Caki2 (cell line): ENCODE measurements at places on chromosomes 5 and 9.

DNA sequence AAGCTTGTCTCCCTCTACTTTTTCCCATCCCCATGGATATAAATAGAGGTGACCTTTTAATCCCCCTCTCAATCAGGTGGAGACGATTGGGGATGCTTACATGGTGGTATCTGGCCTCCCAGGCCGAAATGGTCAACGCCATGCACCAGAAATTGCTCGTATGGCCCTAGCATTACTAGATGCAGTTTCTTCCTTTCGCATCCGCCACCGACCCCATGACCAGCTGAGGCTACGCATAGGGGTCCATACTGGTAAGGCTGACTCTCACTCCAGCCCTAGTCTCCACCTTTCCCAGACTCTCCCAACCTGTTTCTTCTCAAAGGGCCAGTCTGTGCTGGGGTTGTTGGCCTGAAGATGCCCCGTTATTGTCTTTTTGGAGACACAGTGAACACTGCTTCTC, 3.6 kb downstream of the SPAG8 start:
- DNase-seq = no peak

GRCh38 chr5:180133551-180133950, 62.0 kb upstream of the RNF130 start:
- DNase-seq = no peak

GRCh38 chr9:85167146-85167545, 497.6 kb downstream of the NTRK2 start:
- DNase-seq = no peak

DNA sequence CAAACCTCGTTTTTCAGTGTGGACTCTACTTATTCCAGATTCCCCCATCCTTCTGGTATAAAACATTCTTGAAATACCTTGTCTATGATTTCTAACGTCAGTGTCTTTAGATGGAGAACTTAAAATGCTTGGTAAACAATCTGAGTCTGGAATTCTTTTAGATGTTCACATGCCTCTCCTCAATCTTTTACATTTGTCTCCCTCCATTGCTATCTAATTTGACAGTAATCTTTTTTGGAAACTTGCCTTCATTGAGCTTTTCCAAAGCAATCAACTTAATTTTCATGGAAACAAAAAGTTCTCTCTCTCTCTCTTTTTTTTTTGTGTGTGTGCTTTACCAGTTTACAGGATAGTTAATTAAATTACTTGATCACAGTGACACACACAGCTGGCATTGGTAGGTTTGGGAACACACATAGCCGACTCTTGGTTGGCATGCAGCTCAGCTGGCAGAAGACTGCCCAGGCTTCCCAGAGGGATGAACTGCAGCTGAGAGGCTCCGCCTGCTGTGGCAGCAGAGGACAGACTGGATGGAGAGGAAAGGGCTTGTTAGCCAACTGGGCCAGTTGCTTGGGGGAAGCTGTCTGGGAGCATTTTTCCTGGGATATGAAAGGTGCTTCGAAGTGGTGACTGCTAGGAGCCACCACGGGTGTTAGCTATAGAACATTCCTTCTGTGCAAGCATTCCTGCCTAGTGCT, 271.3 kb downstream of the ZSWIM6 start:
- no peak for DNase-seq

GRCh38 chr5:115296124-115297022, at the start of gene CCDC112:
TSS of gene CCDC112 (minus strand) at chr5:115296654. CDS start at chr5:115296543, 111 bp downstream.
- peak; percentile 75 for DNase-seq

DNA sequence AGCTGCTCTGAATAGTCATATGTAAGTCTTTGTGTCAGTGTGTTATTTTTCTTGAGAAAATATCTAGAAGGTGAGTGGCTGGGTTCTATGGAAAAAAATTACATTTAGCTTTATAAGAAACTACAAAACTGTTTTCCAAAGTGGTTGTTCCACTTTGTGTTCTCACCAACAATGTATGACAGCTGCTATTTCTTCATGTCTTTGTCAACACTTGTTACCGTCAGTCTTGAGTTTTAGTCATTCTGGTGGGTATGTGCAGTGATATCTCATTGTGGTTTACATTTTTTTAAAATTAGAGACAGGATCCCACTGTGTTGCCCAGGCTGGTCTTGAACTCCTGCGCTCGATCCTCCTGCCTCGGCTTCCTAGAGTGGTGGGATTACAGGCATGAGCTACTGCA, 246.4 kb downstream of the PJA2 start:
- DNase-seq = no peak

- peak; percentile 34 for DNase-seq
Measured at GRCh38 chr5:92927291-92927778, 653.7 kb downstream of the NR2F1-AS1 start.

- no peak for DNase-seq
Measured at GRCh38 chr9:137170486-137171148, 766 bp upstream of the LRRC26 start.

DNA sequence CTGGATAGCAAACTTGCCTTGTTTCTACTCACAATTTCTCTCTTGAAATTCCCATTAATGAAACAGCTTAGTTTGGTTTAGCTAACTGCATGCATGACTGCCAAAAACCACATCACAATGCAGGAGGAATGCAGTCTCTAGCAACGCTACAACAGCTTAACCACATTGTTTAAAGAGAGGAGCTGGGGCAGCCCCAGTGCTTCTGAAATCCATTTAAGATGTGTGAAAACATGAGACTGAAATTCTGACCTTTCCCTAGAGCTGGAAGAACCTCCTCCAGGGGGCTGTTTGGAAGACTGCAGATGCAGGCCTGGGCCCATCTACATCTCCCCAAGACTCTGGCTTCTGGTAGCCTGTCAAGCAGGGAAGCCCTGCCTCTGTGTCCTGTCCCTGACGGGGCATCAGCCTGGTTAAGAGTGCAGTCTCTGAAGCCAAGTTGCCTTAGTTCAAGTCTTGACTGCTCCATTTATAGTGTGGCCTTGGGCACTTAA, 157.1 kb downstream of the ZNF462 start:
- DNase-seq = peak; percentile 84
